ENCODE measurements at places on chromosomes 12 and 14.

DNA sequence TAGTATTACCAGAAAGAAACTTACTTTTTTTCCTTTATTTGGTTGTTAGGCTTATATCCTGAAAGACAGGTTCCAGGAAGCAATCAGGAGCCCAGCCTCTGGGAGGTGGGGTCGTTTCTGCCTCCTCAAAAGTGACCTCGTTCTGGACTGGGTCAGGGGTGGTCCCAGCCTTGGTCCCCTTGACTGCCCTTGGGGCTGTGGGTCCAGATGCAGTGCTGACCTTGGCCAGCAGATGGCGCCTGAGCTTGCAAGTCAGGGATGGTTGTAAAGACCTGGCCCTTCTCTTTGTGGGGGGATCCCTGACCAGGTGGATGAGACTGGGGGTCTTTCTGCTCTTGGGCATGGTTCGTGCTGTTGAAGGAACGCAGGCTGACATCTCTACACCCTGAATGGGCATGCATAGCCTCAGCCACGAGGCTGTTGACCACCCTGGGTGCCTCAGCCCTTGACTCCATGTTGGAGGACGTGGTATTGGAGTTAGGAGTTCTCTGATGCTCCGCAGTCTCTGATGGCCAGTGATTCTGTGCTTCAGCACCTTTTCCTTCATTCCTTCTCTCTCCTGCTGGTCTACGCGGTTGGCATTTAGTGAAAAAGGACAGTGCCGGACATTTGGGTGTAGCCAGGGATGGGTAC lies 62.4 kb downstream of the ADCK1 start:
- peak; percentile 75 for DNase-seq

DNA sequence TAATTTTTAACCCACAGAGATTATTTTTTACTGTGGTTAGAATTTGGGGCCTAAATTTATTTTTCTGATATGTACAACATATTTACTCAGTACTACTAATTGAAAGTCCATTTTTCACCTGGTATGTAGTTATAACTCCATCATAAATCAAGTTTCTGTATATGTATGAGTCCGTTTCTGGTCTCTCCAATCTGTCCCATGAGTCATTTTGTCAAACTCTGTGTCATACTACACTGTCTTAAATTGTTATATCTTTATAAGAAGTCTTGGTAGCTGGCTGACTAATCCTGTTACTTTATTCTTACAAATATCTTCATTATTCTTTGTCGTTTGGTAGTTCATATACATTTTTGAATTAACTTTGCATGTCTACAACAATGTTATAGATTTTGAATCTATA lies 344.0 kb downstream of the PDZRN4 start:
- DNase-seq = no peak

DNA sequence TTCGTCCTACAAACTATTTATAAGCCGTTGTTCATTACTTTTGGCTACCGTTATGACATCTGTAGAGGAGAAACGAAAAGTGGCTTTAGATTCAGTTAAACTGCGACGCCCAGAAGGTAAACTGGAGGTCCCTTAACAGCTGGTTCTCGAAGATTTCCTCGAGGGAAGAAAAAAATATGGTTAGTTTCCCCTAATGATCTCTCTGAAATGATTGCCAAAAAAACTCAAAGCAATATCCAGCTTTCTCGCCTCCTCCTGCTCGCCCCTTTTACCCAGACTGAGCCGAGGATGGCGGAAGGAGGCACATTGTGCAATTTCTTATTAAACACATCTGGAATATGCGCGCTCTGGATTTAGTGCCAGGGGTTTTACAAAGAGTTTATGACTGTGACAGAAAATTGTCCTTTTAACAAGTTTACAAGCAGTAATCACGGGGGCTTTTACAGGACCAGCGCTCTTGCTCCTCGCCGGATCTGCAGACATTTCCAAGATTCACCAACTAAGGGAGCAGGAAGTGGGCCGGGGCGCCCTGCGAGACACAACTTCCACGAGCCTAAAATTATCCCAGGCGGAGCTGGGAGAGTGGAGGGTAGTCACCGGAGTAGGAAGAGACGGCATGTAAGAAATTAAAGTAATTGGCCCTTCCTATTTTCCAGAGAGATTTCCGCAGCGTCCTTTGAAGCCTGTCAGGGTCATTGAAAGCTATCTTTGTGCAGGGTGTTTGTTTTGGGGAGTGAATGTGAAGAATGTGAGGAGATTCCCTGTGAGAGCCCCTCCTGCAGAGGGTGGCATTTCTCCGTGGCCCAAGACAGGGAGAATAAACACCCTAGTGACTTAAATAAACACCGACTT lies 5.6 kb downstream of the SIX1 start:
- DNase-seq = no peak

- no peak for DNase-seq
Observed at GRCh38 chr14:101997429-101998336, 33.3 kb downstream of the DYNC1H1 start.

DNA sequence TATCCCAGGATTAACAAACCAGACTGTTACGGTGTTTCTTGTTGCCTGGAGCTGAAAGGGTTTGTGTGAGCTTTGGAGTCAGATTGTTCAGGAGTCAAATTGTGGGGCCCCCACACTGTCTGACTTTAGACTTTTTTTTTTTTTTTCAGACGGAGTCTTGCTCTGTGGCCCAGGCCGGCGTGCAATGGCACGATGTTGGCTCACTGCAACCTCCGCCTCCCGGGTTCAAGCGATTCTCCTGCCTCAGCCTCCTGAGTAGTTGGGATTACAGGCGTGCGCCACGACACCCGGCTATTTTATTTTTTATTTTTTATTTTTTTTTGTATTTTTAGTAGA lies 847 bp downstream of the TSFM start:
- no peak for DNase-seq

GRCh38 chr12:115791331-115791730 lies 486.2 kb downstream of the MED13L start:
- DNase-seq = peak; percentile 74

DNA sequence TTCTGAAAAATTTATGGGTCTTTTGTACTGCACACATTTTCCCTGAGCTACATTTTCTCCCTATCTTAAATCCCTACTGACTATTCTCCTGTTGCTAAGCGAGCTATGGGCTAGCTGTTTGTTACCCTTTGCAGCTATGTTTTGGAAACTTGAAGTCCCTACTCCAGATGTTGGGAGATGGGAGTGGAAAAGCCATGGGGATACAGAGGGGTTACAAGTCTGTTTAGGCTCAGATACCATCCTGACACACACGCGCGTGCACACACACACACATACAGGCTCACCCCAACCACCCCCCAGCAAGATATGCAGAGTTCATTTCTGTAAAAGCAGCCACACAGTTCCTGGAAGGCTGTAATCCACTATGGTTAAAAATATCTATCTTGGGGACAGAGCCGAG lies 15.8 kb downstream of the ATP5MC2 start:
- DNase-seq = no peak

- DNase-seq = peak; percentile 55
Observed at GRCh38 chr12:180445-180844, 33.5 kb downstream of the SLC6A12 start.

DNA sequence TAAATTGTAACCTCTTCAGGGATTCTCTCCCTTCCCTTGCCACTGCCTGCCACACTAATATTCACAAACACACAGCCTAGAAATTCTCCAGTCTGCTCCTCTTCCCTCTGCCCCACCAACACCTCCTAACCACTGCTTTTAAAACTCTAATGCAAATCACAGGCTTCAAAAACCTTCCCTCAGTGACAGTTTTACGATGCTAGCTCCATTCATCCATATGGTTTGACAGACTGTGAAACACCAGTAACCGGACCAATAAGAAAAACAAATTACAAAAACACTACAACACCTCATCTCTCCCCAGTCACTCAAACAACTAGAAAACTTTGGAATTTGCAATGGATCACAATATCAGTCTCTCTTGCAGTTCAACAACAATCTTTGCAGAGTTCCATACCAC lies 5.7 kb downstream of the DPF3 start:
- no peak for DNase-seq

DNA sequence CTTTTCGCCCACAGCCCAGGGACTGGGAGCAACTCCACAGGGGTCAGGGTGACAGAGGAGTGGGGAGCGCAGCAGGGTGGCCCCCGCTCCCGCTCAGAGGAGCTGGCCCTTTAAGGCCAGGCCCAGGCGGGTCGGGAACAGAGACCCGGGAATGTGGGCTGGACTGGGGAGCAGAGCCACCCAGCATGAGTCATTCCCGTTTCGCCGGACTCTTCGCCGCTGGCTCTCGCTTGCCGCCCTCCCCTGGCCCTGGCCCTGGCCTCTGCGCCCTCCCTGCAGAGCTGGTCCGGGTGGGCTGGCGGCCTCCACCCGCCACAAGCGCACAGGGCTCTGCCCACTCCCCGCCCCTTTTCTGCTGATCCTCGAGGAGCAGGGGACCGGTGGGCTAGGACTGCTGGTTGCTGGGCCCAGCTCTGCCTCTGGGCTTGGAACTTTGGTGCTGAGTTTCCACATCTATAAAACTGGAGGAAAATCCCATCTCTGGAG lies 92.8 kb downstream of the NINJ2 start:
- peak; percentile 81 for DNase-seq

DNA sequence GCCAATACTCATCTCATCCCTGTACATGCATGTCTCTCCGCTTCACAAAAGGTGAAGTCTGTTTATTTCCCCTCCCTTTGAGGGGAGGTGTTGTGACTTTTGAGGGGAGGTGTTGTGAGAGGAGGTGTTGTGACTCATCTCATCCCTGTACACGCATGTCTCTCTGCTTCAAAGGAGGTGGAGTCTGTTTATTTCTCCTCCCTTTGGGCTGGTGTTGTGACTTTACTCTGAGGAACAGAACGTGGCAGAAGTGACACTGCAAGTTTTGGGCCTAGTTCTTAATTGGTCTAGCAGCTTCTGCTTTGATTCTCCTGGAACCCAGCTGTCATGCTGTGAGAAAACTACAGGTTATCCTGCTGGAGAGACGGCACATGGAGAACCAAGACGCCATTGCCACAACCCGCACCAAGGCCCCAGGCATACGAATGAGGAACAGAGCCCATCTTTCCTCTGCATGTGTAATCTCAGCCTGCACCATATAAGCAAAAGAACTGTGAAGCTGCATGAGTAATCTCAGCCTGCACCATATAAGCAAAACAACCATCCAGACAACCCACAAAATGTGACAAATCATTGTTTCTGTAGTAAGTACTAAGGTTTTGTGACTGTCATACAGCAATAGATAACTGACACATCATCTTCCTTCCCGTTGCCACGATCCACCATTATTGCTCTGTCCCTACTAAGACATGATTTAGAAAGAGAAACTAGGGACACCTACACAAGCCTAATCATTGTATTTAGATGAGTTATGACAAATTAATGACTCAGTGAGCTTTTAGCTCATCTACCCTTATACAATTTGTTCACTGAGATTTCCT lies 30.0 kb downstream of the GALNT4 start:
- no peak for DNase-seq

- no peak for DNase-seq
Observed at GRCh38 chr12:122991623-122992275, 11.3 kb downstream of the ARL6IP4 start.

- no peak for DNase-seq
Observed at GRCh38 chr12:76529226-76529918, 30.2 kb downstream of the OSBPL8 start.

DNA sequence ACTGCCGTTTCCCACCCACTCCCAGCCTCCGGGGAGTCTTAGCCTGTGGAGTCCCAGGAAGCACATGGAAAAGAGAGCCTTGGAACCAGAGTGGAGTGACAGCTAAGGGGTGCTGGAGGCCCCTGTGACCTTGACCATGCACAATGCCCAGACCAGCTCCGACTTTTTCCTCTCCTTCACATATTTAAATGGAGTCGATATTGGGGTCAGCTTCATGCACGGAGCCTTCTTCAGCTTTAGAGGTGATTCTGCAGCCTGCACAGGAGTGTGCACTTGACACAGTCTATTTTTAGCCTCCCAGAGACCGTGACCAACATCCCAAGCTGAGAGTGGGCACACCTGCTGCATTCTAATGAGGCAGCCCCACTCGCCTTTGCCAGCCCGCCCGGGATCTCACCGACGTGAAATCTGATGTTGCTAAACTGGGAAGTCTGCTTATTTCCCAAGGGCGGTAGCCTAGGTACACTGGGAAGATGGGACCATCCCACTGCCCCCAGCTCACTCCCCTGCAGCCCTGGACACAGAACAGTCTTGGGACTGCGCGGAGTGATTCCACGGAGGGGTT lies 47.5 kb downstream of the PRMT8 start:
- DNase-seq = no peak

DNA sequence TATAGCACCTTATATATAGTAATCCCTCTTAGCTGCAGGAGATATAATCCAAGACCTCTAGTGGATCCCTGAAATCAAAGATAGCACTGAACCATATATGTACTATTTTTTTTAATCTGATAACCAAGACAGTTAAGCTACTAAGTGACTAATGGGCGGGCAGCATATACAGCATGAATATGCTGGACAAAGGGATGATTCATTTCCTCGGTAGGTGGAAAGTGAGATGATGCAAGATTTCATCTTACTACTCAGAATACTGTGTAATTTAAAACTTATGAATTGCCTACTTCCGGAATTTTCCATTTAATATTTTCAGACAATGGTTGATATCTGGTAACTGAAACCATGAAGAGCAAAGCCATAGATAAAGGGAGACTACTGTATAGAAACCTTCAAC lies 36.2 kb downstream of the PRMT8 start:
- no peak for DNase-seq

DNA sequence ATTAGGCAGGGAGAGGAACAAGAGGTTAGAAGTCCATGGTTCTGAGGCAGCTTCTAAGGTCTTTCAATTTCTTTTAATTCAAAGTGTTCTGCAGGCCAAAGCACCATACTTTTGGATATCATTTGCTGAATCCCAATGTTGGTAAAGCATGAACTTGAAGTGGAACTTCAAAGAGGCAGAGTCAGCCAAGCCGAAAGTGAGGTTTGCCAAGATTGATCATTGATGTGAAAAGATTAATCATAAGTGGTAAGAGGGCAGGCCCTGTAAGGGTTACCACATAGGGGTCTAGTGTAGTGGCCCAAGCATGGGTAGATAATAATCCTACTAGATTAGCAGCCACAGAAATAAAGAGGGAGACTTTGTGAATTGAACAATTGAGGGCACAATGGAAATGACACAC lies 191.7 kb upstream of the DIO2 start:
- DNase-seq = no peak

DNA sequence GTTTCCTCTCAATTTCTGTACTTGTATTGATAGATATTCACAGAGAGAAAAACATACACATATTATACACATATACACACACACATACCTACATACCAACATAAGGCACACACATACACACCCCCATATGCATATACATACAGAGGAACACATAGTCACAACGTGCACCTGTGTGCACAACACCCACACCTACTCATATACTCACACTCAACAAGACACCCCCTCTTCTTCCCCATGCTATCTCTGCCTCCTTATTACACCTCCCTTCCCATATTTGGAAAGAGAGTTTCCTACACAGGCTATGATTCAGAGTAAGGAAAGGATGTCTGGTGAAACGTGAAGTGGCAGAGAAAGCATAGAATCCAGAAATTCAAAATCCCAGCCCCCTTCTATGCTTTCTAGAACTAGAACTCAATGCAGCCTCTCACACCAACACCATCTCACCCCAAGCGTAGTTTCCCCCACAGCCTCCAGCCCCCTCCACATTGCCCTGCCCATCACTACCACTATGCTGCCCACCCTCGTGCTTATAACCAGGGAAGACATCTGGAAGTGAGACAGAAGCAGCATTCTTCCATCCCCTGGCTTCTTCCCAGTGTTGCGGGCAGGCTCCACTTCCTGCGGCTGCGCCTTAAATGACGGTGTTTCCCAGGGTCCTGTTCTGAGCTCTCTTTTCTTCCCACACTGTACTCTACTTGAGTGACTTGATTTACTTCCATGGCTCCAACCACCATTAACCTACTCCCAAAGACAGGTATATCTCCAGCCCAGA lies 2.4 kb downstream of the RNASE8 start:
- DNase-seq = no peak

- no peak for DNase-seq
Observed at GRCh38 chr12:9619411-9620179, 11.9 kb upstream of the KLRB1 start.

- DNase-seq = no peak
Observed at GRCh38 chr12:131908092-131909080, 14.0 kb downstream of the ULK1 start.
